Uterus (tissue), 4 donors: ENCODE measurements at places on chromosomes 5 and 9. TPM values are rescaled to one million over a fixed set of nuclear protein-coding genes. Genes with fewer than 3 reads are reported as not detected.

- H3K4me3 ChIP-seq = no peak overlapping the region
- H3K27ac ChIP-seq = no peak overlapping the region
- DNase-seq = no peak
- no peaks in the 10 kb centered on the region for H3K4me1 ChIP-seq
- no peaks in the 10 kb centered on the region for H3K36me3 ChIP-seq
- H3K27me3 ChIP-seq = no peaks in the 10 kb centered on the region
These were observed 194.0 kb downstream of the PDZD2 start for GRCh38 chr5:31832966-31833365.

SLC4A9 gene
- total RNA-seq = not detected

- H3K4me1 ChIP-seq = no peaks in the 10 kb centered on the region
- H3K27ac ChIP-seq = no peak overlapping the region
- H3K27me3 ChIP-seq = no peaks in the 10 kb centered on the region
These were observed 607.5 kb upstream of the SEMA6A start for GRCh38 chr5:117182104-117182503.

DNA sequence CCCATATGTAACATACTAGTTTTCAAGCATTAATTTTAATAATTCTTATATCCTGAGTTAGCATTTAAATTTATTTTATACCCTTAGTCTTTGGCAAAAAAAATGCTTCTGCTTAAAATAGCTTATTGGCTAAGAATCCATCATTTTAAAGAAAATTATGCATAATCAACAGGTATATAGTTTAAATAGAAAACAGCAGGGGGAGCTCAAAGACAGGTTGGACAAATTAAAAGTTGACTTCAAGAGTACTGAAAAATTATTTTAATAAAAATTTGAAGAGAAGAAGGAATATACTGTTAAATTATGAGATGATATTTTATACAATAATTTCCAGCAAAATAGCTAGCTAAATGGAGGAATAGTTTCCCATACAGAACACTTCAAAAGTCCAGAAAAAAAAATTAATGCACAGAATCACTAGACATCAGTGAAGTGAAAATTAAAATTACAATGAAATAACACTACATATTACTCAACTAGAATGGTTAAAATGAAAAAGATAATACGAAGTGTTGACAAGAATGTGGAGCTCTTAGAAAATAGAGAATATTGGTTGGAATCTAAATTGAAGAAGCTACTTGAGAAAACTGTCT is 387.1 kb downstream of the PDE4D start:
- H3K27ac ChIP-seq = no peak overlapping the region
- no peaks in the 10 kb centered on the region for H3K27me3 ChIP-seq
- no peak overlapping the region for H3K4me3 ChIP-seq
- no peaks in the 10 kb centered on the region for H3K36me3 ChIP-seq
- no peaks in the 10 kb centered on the region for H3K4me1 ChIP-seq

GRCh38 chr5:164306662-164307061 is 801.2 kb downstream of the MAT2B start:
- no peak for DNase-seq
- no peak overlapping the region for H3K4me3 ChIP-seq
- no peaks in the 10 kb centered on the region for H3K4me1 ChIP-seq
- H3K27me3 ChIP-seq = no peaks in the 10 kb centered on the region
- no peak overlapping the region for H3K27ac ChIP-seq
- H3K36me3 ChIP-seq = no peaks in the 10 kb centered on the region

GRCh38 chr9:89422151-89422975 is 75.5 kb downstream of the SEMA4D start:
- no peaks in the 10 kb centered on the region for H3K4me1 ChIP-seq
- H3K36me3 ChIP-seq = no peaks in the 10 kb centered on the region
- H3K27ac ChIP-seq = no peak overlapping the region
- DNase-seq = no peak
- H3K27me3 ChIP-seq = no peaks in the 10 kb centered on the region

GRCh38 chr5:152405145-152405544 is at the start of gene NMUR2:
TSS of gene NMUR2 (minus strand) at chr5:152405279. CDS start at chr5:152405113, 166 bp downstream.
- no peak for DNase-seq
- H3K27ac ChIP-seq = no peak within 1 kb of the TSS
- H3K4me1 ChIP-seq = no peaks in the 10 kb centered on the region

DNA sequence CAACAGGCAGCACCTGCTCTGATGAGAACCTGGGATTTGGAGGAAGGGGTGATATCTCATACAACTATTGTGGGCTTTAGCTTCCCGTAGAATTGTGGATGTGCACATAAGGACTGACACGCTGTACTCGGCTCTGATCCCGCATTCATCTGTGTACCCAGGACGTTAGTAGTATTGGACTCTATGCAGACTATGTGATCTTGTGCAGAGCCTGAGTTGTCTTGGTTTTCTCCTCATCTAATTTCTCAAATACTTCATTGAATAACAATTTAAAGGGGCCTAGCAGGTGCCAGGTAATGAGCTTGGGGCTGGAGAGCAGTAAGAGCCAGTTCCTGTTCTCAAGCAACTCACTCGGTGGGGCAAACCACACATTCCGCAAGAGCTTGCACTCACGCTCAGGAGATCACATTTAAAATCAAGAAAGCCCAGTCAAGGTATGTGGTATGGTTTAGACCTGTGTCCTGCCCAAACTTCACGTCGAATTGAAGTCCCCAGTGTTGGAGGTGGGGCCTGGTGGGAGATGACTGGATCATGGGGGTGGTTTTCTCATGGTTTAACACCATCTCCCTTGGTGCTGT is 14.8 kb downstream of the C5orf15 start:
- no peak overlapping the region for H3K4me3 ChIP-seq
- no peaks in the 10 kb centered on the region for H3K36me3 ChIP-seq

- no peak for DNase-seq
- H3K27ac ChIP-seq = no peak overlapping the region
- no peak overlapping the region for H3K4me3 ChIP-seq
- no peaks in the 10 kb centered on the region for H3K4me1 ChIP-seq
- no peaks in the 10 kb centered on the region for H3K27me3 ChIP-seq
- no peaks in the 10 kb centered on the region for H3K36me3 ChIP-seq
These were observed 38.7 kb upstream of the SLC36A1 start for GRCh38 chr5:151408591-151409230.

- no peak for DNase-seq
- no peak overlapping the region for H3K27ac ChIP-seq
- no peaks in the 10 kb centered on the region for H3K27me3 ChIP-seq
- no peaks in the 10 kb centered on the region for H3K36me3 ChIP-seq
These were observed 176.7 kb downstream of the MED10 start for GRCh38 chr5:6201631-6202030.

DNA sequence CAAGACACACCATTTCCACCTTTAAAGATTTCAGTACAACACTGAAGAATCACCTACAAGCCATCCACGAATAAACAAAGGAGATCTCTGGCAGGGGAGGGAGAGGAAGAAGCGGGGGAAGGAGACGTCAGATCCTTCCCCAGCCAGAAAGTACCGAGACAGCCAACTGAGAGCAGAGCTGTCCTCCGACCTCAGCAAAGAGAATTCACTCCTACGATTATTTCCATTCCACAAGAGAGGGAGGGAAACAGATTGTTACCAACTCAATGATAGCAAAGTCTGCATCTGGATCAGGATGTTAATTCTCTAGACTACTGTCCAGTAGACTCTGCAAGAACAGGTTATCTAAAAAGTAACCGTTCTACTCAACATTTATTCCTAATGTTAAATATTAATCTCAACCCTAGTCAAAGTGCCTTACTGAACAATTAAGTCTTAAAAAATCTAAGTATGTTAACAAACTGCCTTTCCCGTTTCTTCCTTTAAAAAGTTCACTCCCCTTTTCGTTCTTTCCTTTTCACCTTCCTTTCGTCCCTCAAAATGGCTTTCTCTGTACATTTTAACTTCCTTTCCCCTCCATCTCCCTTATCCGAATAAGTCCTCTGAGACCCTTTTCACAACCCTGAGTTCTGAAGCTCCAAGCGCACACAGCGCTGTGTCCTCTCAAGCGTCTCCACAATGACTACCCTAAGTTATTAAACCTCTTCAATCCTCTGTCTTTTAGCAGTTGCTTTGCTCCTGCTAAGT is 1.4 kb downstream of the CHD1 start:
- no peaks in the 10 kb centered on the region for H3K27me3 ChIP-seq
- peak overlapping the region; percentile 89 for H3K4me3 ChIP-seq
- peak overlapping the region; percentile 100 for H3K27ac ChIP-seq
- H3K4me1 ChIP-seq = peaks cover 14% of the 10 kb centered on the region

GRCh38 chr5:68883436-68883835 is 210.4 kb upstream of the SLC30A5 start:
- H3K4me3 ChIP-seq = no peak overlapping the region
- no peak overlapping the region for H3K27ac ChIP-seq
- DNase-seq = no peak

GRCh38 chr9:82449986-82450385 is 461.4 kb downstream of the SPATA31D1 start:
- no peaks in the 10 kb centered on the region for H3K4me1 ChIP-seq
- no peak overlapping the region for H3K27ac ChIP-seq
- no peak for DNase-seq
- H3K27me3 ChIP-seq = no peaks in the 10 kb centered on the region
- no peak overlapping the region for H3K4me3 ChIP-seq
- no peaks in the 10 kb centered on the region for H3K36me3 ChIP-seq

- H3K27me3 ChIP-seq = no peaks in the 10 kb centered on the region
- no peak for DNase-seq
- no peaks in the 10 kb centered on the region for H3K36me3 ChIP-seq
- no peak overlapping the region for H3K27ac ChIP-seq
These were observed 164.9 kb upstream of the SLC27A6 start for GRCh38 chr5:128800377-128800776.

C7 gene
- total RNA-seq = 438 TPM

GRCh38 chr5:5011151-5011550 is 129.0 kb upstream of the ADAMTS16 start:
- no peak overlapping the region for H3K4me3 ChIP-seq
- no peak for DNase-seq
- no peaks in the 10 kb centered on the region for H3K36me3 ChIP-seq
- H3K27me3 ChIP-seq = no peaks in the 10 kb centered on the region
- H3K4me1 ChIP-seq = no peaks in the 10 kb centered on the region

SH2D3C gene
- 16.7 TPM for total RNA-seq

DNA sequence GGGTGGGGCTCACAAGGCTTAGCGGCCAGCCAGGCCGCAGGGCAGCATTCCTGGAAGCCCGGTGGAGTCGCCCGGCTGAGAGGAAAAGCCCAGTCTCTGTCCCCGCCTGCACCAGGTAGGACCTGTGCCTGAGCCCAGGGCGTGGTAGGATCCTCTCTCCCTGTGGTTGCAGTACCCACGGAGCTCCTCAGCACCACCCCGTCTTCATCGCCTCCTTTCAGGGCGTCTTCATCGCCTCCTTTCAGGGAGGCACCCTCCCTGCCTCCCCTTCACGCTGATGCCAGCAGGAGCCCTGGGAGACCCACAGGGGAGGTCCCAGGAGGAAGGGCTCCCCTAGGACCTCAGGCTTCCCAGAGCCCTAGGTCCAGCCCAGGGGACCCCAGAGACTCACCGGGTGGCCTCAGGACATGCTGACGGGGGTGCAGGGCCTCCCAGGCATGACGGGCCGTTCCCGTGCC is 53.3 kb upstream of the NOTCH1 start:
- H3K4me1 ChIP-seq = no peaks in the 10 kb centered on the region
- no peaks in the 10 kb centered on the region for H3K27me3 ChIP-seq
- no peak for DNase-seq
- H3K36me3 ChIP-seq = no peaks in the 10 kb centered on the region

DNA sequence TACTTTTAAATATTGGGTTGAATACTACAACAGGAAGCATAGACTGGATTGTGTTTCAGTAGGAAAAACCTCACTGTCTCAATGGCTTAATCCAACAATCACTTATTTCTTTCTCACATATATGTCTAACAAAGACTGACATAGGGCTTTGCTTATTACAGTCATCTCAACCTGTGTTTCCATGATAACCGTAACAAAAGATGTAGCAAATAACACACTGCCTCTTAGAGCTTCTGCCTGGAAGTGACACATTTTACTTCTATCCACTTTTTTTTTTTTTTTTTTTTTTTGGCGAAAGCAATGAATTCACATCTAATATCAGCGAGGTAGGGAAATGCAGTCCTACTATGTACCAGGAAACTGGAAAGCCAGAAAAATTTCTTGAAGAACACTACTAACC is 204.9 kb upstream of the CDKN2B start:
- H3K27me3 ChIP-seq = no peaks in the 10 kb centered on the region
- no peak overlapping the region for H3K27ac ChIP-seq
- H3K4me1 ChIP-seq = no peaks in the 10 kb centered on the region
- DNase-seq = no peak
- H3K4me3 ChIP-seq = no peak overlapping the region
- no peaks in the 10 kb centered on the region for H3K36me3 ChIP-seq

- H3K4me3 ChIP-seq = no peak overlapping the region
- no peak overlapping the region for H3K27ac ChIP-seq
- no peaks in the 10 kb centered on the region for H3K27me3 ChIP-seq
- no peaks in the 10 kb centered on the region for H3K36me3 ChIP-seq
These were observed 10.4 kb downstream of the BASP1 start for GRCh38 chr5:17227868-17228267.

GRCh38 chr5:149794041-149794440 is 63.9 kb downstream of the PPARGC1B start:
- H3K27ac ChIP-seq = no peak overlapping the region
- H3K27me3 ChIP-seq = no peaks in the 10 kb centered on the region
- no peaks in the 10 kb centered on the region for H3K36me3 ChIP-seq
- no peaks in the 10 kb centered on the region for H3K4me1 ChIP-seq
- no peak overlapping the region for H3K4me3 ChIP-seq
